ENCODE measurements at places on chromosomes 3 and 15. TPM values are rescaled to one million over a fixed set of nuclear protein-coding genes. Genes with fewer than 3 reads are reported as not detected.

DNA sequence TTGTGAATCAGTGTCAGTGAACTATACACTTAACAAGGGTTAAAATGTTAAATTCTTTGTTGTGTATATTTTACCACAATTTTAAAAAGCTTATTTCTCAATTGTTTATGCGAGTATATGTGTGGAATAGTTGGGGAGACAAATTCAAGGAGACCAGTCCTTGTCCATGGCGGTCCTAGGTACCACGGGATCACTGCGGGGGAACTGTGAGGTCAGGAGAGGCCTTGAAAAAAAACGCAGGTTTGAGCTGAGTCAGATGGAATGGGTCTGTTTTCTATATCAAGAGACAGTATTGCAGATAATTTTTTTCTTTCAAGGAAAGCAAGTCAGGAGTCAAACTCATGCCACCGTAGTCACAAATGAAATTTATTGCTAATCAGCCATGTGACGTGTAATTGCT, 18.5 kb downstream of the IGF1R start:
- DNase-seq: no peak

- DNase-seq: no peak
Measured at GRCh38 chr3:58285334-58285733, 20.7 kb upstream of the RPP14 start.

DNA sequence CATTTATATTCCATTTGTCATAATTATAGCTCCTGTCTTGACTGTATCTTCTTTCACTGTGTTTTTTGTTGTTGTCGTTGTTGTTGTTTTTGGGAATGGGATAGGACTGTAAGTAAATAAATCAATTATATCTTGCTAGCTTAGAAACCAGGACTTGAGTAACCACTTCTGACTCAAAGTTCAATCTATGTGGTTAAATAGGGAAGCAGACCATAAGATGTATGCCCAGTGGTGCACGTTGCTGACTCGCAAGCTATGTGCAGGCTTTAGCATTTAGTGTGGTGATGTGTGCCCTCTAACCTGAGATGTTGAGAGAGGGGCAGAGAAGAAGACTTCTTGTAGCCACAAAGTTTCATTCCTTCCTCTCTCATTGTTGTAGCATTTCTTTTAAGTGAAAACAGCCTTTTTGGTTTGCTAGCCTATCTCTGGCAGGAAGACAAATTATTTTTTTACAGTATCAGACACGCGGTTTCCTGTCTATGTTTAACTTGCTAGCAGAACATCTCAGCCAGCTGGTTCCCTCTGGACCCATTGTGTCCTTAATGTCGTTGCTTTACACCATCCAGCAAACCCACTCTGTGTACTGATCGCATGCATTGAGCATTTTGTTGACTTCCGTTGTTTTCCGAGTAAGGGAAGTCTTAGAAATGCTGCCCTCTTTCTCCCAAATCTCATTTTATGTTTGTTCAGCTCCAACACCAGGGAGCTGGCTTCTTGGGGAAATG, 52.1 kb downstream of the TGFBR2 start:
- peak; percentile 83 for DNase-seq

GRCh38 chr3:147400999-147401398, 5.3 kb downstream of the ZIC4 start:
- no peak for DNase-seq

DNA sequence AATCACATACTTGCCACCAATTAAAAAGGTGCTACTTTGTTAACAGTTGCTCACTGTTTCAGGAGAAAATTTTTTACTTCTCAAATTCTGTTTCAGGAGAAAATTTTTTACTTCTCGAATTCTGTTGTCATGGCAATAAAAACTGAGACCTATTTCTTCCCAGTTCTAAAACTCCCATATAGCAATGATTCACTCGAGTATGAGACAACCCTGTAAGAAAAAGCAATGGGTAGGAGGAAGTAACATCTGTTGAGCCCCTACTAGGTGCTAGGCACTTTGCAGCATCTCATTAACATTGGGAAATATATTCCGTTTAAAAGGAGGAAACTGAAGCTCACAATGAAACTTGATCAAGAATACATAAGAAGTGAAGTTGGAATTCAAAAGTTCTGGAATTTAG, 35.1 kb upstream of the IGSF11 start:
- DNase-seq: no peak

DNA sequence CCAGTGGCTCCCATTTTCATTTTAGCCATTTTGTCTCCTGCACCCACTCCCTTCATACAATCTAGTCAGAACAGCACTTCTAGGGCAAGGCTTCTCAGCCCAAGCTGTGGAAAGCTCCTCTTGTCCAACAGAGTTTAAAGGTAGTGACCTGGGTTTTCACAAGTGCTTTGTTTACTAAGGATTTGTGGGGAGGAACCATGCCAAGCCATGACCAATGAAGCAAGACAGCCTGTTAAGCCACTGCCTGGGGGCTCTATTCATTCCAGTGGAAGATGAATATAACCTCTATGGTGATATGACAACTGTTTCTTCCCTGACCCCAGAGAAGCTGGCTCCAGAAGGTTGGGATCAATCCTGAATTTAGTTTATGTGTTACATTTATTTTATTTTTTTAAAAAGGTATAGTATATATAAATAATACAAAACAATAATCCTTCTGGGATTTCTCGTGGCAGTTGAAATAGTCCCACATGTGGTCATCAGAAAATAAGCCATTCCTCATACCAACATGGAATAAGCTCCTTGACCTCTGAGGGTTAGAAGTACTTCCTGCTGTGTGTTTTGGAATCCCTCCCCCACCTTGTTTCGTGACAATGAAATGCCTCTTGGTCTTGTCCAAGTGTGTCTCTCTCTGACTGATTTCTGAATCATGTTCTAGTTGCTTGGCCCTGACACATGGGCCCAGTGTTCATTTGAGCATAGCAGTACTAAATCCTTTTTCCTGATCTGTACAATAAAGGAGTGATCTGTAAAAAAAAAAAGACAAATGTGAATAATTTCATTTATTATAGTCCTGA, 13.3 kb upstream of the THUMPD3 start:
- no peak for DNase-seq

- DNase-seq: no peak
Measured at GRCh38 chr15:25391971-25392721, 46.7 kb downstream of the UBE3A start.

DNA sequence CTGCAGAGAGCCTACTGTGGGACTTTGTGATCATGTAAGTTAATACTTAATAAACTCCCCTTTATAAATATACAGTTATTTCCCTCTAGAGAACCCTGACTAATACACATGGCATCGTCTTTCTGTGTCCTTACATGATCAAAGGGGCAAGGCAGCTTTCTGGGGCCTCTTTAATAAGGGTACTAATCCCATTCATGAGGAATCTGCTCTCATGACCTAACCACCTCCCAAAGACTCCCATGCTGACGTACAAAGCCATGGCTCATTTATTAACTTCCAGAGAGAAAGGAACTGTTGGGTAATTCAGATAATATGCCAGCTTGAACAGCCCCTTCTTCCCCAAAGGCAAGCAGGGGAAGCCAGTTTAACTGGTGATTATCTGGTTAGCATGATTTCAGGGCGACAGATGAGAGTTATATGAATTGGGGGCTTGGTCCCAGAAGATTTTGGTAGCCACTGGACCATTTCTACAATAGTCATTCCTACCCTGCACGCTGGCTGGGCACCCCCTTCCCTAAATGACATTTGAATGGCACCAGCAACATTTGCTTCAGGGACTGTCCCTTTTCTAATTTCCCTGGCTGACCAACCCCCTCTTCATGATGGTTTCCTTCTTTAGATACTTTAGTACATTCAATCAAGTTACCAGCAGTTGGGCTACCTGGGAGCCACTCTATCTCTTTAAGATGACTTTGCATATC, 83.6 kb upstream of the C3orf80 start:
- DNase-seq: no peak

DNA sequence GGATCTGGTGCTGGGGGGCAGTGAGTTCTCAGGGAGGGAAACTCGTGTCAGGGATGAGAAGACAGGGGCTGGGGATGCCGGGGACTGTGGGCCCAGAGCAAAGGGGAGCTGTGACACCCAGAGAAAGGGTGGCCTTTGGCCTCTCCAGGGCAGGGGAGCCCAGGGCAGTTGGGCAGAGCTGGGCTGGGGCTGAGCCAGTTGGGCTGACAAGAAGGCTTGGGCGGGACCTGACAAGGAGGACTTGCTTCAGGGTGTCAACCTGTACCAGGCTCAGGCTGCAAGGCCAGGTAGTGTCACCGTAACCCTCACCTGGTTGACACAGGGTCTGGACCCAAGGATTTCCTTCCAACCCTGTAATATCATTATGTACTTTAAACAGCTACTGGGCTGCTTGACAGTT, 13.2 kb upstream of the ANPEP start:
- no peak for DNase-seq

DNA sequence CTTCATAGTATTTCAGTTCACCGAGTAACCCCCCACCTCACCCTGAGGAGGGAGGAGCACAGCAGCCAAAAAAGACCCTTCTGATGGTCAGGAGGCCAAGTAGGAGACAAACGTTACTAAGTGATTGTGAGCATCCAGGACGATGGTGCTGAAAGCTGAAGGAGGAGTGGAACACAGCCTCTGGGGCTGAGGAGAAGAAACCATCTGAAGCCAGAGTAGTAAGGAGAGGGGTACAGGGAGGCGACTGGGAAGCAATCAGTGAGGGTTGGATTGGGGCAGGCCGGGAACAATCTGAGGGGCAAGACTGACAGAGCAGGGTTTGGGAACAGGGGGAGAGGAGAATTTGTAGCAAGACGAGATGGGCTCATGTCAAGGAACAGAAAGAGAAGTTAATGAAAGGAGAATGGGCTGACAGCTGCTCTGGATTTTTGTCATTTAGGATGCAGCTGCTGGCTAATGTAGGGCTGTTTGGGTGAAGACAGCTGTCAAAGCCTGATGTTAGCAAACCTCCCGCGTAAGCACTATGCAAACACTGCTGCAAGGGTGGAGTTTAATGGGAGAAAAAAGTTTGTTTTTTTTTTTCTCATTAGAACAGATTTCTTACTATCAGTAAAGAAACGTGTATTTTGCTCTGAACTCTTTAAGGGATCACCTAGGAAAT, 622.2 kb downstream of the EDEM1 start:
- no peak for DNase-seq

GRCh38 chr15:85329561-85330422, 50.6 kb upstream of the AKAP13 start:
- DNase-seq: peak; percentile 48

DNA sequence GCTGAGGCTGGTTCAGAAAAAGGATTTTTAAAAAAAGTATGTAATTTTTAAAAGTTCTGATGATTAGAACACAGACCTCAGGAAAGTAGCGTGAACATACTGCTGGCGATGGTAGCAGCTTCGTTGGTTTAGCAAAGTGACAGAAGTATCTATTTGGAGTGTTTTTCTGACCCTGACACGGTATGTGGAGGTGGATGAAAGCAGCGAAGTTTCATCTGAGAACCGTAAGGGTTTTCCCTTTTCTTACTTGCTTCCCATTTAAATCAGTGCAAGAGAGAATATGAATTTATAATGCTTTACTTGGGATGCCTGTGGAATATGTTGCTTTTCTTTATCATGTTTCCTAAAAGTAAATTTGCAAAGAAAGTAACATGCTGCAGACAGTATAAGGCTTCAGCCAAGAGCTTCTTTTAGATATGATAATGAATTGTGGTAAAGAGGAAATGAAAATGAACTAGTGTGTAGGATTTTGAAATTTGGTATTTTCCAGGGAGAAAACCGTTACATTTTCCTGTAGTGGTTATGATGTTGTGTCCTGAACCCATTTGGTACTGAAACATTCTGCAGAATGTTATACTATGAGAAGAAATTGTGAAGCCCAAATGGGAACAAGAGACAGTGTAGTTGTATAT, 3.9 kb downstream of the CHST2 start:
- no peak for DNase-seq

GRCh38 chr15:23897531-23897930, 210.4 kb upstream of the NDN start:
- DNase-seq: no peak

GRCh38 chr3:2888592-2888991, 221.6 kb downstream of the IL5RA start:
- no peak for DNase-seq

- DNase-seq: no peak
Measured at GRCh38 chr3:42032693-42033349, 58.3 kb upstream of the TRAK1 start.

DNA sequence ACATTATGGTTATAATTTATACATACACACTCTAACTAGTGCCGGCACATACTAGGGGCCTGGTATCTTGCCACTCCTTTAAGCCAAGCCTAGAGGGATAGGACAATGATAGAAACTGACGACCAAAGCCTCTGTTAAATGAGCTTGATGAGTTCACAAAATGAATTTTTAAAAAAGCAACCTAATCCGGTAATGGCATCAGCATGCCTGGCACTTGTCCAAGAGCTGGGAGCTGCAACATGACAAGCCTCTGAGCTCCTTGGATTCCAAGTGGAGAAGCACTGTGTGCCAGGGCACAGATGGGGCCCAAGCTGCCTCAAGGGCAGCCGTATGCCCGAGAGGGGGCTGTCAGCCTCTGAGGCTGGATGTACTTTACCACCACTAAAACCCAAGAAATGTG, 9.7 kb downstream of the ETV5 start:
- DNase-seq: no peak

GRCh38 chr15:50358845-50359244, 3.8 kb upstream of the GABPB1 start:
- peak; percentile 67 for DNase-seq

DNA sequence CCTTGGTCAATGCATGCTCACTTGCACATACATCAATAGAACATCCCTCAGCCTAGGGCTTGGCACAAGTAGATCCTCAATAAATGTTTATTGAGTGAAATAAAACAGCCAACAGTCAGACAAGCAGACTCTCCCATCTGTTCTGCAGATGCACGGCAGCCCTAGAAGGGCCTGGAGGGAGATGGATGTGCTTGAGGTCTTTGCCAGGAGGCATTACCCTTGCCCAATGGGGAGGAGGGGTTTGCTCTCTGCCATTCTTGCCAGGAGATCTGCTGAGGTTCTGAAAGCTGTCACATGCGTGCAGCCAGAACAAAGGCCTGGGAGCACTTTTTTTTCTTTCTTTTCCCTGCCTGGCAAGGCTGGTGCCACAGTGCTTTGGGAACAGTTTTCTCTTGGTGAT, 349.3 kb upstream of the THRB start:
- no peak for DNase-seq

Gene FEZF2
- not detected for total RNA-seq

Gene MUSTN1
- total RNA-seq: 13.8 TPM

Gene GRK7
- total RNA-seq: not detected

Gene MAGI1
- 0.44 TPM for total RNA-seq

Gene RAD51
- total RNA-seq: 5.5 TPM

Gene RAB6B
- 0.94 TPM for total RNA-seq

Gene PIGZ
- total RNA-seq: 0.47 TPM

Gene PP2D1
- not detected for total RNA-seq

Gene TRPM1
- not detected for total RNA-seq

Gene SPRED1
- total RNA-seq: not detected

Gene ZNF502
- 0.94 TPM for total RNA-seq

Gene AGBL1
- not detected for total RNA-seq

Gene STRA6
- not detected for total RNA-seq

Gene SLC35A5
- total RNA-seq: 9.7 TPM
